ENCODE measurements at places on chromosomes 16 and 17.

DNA sequence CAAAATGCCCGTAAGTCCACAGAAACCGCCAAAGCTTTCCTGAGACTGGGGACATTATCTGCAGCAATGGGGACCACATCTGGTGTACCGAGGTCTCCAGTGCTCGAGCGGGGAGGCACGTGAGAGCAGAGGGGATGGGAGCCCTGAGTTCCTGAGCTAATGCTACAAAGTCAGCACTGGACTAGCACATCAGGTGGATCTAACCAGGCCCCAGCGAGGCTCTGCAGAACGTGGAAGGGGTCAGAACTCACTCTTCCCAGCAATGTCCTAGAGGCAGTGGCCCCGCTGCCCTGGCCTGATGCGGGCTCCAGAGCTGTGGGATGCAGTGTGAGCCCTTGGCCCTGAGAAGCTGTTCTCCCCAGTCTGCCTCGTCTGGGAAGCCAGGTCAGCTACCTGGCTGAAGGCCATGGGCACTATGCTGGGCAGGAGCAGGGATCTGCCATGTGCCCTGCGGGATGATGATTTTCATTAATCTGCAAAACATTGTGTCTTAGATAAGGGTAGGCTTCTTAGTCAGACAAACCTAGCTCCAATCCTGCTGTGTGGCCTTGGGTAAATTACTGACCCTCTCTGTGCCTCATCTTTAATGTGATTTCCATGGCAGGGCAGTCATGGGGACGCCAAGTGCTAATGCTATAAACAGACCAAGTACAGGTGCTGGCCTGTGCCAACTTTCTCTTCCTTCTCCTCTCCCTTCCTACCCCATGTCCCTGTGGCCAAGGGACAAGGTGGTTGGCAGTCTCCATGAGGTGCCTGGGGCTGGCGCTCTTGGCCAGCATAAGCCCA is 40.1 kb upstream of the SLC38A10 start:
- no peak for DNase-seq

DNA sequence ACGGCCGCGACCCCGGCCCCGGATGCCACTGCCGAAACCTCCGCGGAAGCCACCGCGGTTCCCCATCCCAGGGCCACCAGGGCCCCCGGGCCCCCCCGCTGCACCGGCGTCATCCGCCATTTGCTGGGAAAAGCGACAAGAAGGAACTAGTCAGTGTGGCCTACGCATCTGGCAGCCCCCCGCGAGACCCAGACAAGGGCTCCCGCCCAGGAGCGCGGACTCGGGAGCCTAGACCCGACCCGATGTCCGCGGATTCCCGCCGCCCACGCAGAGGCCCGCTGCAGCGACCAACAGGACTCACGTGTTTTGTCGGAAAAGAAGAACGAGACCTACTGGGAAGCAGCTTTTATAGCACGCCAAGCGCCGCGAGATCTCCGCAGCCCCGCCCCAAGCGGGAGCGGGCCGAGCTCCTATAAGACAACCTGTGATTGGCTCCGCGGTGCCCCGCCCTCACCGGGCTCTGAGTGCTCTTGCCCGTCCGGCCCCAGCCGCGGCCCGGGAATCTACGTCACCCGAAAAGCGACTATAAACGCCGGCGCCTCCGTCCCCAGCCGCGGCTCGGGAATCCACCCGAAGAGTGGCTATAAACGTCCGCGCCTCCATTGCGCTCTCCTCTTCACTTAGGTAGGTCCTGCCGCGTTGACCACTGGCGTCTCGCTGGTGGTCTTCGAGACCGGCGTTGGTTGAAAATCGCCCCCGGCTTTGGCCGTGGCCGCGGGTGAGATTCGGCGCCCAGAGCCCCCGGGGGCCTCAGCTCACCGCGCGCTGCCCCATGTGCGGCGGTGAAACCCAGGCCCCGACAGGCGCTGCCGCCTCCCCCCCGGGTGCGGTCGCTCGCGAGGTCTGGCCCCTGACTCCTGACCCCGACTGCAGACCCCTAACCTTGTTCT is at the start of gene RPS2:
RPS2 (minus strand) TSS at position 321 of the 890 bp plus-strand sequence; CDS start at position 120, 201 bp downstream.
- DNase-seq: peak; percentile 99

- no peak for DNase-seq
These were observed 30.7 kb downstream of the GPRC5B start for GRCh38 chr16:19853742-19854542.

DNA sequence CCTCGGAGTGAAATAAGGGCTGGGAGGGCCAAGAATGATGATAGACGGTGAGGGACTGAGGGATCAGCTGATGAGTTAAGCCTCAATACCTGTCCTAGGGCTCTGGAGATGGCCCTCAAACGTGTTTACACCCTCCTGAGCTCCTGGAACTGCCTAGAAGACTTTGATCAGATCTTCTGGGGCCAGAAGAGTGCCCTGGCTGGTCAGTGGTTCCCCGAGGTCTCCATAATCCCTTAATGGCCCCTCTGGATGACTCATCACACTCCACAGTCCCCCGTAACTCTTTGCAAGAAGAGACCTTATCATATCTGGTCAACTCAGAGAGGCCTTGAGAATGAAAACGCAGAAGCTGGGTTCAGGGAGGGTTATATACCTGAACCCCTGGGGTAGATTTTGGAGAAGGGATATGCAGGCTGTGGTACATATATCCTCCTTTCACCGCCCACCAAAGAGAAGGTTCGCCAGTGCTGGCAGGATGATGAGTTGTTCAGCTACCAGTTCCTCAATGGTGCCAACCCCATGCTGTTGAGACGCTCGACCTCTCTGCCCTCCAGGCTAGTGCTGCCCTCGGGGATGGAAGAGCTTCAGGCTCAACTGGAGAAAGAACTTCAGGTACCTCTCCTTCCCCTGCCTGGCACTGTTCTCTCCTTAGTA is 3.1 kb downstream of the ALOX12 start:
- DNase-seq: no peak

- DNase-seq: no peak
These were observed 19.8 kb downstream of the CPD start for GRCh38 chr17:30398328-30399041.

DNA sequence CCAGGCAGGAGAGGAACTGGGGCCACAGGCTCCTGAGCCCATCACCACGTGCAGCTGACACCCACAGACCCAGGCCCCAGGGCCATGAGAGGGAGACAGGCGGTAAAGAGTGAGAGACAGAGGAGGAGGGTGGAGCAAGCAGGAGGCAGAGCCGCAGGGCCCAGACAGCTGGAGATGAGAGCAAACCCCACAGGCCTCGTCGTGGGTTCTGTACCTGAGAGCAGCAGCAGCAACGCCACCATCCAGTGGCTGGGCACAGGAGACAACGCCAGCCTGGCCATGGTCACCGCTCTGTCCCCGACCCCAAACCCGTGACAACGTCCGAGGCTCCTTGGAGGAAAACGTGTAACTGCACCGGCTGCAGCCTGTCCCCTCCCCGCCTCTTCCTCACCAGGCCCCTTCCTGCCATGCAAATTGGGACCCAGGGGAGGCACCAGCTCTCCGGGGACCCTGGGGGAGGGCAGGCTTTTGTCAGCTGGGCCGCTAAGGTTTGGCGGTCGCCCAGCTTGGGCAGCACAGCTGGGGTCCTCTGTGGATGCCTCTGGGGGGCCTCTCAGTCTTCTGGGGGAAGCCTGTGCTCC is at the start of gene CD79B:
CD79B (minus strand) TSS at position 351 of the 581 bp plus-strand sequence; CDS start at position 281, 70 bp downstream.
- DNase-seq: no peak

- no peak for DNase-seq
These were observed 69.8 kb downstream of the DYNLRB2 start for GRCh38 chr16:80610481-80611156.

GRCh38 chr17:37450112-37450511 is 39.6 kb upstream of the DUSP14 start:
- DNase-seq: no peak

DNA sequence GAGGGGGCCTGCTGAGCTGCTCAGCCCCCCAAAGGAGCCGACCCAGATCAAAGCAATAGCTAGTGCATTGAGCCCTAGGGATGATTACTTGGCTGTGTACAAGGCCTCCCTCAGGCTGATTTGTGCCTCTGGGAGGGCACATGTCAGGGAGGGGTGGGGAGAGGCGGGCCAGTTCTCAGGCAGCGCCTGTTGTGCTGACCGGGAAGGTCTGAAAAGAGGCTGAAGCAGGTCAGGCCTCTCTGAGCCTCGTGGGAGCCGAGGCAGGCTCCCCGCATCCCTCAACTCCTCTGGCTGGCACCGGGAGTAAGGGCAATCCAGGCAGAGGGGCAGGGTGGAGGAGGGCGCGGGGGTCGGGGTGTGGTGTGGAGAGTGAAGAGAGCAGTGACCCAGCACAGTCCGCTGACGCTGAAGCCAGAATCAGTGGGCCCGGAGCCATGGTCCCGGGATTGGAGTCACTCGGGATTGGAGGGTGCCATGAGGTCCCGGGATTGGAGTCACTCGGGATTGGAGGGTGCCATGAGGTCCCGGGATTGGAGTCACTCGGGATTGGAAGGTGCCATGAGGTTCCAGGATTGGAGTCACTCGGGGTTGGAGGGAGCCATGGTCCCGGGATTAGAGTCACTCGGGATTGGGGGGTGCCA is 3.0 kb downstream of the DCXR start:
- DNase-seq: no peak

DNA sequence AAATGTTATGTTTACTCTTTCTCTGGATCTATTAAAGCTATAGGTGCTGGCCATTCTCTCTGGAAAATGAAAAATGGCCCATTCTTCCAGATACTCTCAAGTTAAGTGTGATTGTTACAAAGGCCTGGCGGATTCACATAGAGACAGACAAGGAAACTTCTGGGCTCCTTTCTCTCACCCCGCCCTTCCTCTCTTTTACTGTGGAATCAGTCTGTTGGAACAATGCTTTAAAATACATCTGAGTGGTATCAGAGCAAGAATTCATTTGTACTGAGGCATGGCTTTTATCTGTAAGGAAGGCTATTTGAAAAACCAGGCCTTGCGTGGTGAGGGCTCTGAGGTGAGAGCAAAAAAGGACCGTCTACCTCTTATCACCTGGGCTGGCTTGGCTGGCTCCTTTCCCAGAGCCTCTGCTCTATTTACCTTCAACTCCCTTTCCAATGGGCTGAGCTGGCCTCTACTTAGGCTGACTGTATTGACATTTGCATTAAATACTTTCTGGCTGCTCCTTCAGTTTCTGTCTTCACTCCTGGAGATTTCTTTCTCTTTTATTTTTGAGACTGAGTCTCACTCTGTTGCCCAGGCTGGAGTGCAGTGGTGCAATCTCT is 274.0 kb downstream of the PHKB start:
- DNase-seq: no peak

DNA sequence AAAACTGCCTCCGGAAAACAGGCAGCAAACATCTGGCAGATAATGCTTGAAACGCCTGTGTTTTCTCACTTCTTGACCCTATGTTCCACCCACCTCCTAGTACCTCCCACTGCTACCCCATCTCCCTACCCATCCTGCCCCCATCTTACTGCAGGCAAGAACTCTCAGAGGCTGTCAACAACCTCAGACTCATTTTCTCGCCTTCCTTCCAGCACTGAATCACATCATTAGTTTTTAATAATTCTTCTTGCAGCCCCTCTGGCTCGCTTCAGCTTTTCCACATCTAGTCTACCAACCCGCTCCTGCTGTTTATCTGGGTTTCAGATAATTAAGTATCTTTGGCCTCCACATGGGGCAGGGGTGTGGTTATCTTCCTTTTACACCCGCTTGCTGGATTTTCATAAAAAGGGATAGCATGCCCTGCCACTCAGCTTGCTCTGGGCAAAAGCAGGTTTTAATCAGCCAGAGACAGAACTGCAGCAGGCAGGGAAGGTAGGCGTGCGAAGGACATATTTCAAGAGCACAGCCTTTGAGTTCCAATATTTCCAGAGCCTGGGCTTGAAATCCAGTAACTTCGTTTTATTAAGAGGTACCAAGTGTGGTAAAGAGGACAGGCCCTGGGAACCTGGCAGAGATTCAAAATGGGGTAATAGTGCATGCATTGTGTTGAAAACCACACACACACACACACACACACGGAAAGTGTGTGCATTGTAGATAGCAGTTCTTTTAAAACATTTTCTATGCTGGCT is 87.5 kb downstream of the BMERB1 start:
- no peak for DNase-seq

GRCh38 chr16:67086822-67087221 is 22.9 kb upstream of the PHAF1 start:
- DNase-seq: no peak

- DNase-seq: no peak
These were observed 21.0 kb downstream of the TSPOAP1 start for GRCh38 chr17:58307468-58308172.

DNA sequence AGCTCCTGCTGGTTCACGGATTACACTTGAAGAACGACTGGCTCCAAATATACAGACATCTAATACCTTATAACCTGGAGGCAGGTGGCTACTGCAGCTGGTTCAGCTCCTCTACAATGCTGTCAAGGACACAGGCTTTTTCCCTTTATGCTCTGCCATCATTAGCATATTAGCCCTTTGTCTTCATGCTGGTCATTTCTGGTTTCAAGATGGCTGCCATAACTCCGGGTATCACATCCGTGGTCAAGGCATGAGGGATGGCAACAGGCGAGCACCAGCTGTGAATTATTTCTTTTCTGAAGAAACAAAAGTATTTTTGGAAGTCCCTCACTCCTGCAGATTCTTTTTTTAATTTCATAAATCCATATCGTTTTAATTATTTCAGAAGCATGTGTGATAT is 124.3 kb upstream of the MED13 start:
- no peak for DNase-seq

DNA sequence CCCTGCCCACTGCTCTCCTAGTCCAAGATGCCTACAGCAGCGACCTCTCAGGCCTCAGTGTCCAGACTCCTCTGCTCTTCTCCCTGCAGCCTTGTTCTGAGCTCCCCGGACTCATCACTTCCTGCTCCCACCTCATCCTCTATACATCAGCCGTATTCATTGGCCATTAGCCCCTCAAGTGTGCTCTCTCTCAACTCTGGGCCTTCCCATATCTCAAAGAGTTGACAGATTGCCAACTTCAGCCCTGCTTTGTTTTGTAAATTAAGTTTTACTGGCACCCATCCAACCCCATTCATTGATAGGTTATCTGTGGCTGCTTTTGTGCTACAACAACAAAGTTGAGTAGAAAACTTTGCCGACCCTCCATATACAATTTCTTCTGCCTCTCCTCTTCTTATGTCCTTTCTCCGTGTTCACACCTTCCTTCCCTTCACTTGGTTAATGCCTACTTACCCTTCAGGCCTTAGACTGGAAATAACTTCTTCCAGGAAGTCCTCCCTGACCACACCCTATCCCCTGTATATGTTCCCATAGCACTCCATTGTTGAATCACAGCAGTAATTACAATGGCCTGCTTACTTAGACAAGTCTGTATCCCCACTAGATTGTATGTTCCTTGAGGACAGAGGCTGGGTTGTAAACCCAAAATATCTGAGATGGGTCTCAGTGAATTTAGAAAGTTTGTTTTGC is 63.4 kb upstream of the TANC2 start:
- no peak for DNase-seq

GRCh38 chr16:89563639-89564392 is 3.3 kb downstream of the RPL13 start:
- no peak for DNase-seq
